Panc1 (cell line): ENCODE measurements at places on chromosomes 1 and 21. TPM values are rescaled to one million over a fixed set of nuclear protein-coding genes. Genes with fewer than 3 reads are reported as not detected.

The TMIGD3 gene
- not detected for total RNA-seq

The ST6GALNAC5 gene
- total RNA-seq = not detected

The ZNF683 gene
- total RNA-seq = not detected

The PPP1R8 gene
- total RNA-seq = 59.7 TPM

The FAM78B gene
- 0.41 TPM for total RNA-seq

The TLR5 gene
- 0.21 TPM for total RNA-seq

The RCSD1 gene
- 1.4 TPM for total RNA-seq

The HMCN1 gene
- 0.23 TPM for total RNA-seq

The LCE2A gene
- not detected for total RNA-seq
